Thoracic aorta (tissue), 2 donors: ENCODE measurements at places on chromosomes 2 and 18.

GRCh38 chr2:198146346-198146940, 342.1 kb downstream of the PLCL1 start:
- DNase-seq = no peak

DNA sequence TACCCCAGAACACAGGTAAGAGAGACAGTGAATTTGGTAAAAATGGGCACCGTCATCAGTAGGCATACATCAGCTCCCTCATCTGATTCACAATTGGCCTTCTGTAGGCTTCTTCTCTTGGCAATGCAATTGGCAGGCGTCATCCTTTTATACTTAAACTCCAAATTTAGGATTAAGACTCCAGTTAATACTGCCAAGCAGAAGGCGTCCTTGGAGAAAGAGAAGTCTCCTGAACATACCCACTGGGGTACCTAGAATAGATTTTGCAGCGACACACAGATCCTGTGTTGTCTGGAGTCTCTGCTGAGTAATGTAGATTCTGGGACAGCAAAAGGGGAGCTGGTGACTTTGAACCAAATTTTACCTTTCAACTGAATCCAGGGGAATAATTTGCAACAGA, 592 bp upstream of the METAP1D start:
- DNase-seq = no peak

GRCh38 chr18:59760212-59760611, 63.0 kb upstream of the CCBE1 start:
- no peak for DNase-seq

GRCh38 chr18:72544092-72544886, at the start of gene CBLN2:
Gene CBLN2, minus strand, starts transcription at chr18:72544342. Its CDS starts 2,182 bp downstream, at chr18:72542160.
- DNase-seq = no peak

- no peak for DNase-seq
Observed at GRCh38 chr2:121329786-121330185, 44.8 kb upstream of the TFCP2L1 start.

DNA sequence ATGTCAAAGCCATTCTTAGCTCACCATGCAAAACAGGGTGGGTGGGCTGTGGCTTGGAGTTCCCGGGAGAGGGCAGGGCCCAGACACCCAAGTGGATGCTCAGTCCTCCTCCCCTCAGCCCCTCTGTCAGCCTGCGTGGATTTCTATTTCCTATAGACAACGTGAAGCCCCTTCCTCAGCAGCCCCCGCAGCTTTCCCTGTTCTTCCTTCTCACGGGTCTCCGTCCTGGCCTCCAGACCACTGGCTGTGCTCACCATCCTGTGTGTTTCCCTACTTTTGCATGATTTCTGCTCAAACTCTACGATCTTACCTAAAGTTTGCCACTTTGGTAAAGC, 155.0 kb upstream of the PXDN start:
- no peak for DNase-seq

DNA sequence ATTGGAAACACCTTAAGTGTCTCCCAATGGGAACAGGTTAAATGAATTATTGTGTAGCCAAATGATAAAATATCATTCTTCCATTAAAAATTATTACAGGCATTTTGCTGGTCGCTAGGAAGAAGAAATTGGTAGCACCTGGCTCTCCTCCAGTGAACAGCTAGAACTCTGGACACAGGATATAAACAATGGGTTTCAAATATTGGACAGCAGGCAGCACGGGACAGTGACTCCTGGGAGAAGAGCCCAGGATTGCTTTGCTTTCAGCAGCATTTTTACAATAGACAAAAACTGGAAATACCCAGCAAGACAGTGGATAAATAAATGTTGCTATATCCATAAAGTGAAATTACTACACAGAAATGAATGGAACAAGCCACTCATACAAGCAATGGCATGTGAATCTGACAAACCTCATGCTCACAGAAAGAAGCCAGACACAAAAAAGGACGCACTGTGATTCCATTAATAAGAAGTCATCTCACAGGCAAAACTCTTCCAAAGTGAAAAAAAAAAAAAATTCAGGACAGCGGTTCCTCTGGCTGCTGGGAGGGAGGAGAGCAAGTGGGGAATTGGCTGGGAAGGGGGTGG, 50.5 kb downstream of the LAMA1 start:
- no peak for DNase-seq

GRCh38 chr2:121955872-121956271, 200.4 kb downstream of the TSN start:
- DNase-seq = no peak

- no peak for DNase-seq
Observed at GRCh38 chr2:208250388-208250787, 4.5 kb downstream of the IDH1 start.

DNA sequence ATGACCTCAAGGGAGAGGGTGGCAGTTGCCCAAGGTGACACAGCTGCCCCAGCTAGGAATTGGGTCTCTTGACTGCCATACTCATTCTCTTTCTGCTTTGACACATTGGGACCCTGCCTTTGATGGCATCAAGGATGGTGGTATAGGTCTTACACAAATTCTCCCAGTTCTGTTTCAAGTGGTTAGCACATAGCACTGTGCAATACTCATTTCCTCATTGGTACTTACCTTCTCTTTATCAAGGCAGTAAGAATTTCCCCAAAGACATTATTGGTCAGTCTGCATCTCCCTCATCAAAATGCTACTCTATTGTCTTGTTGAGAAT, 35.9 kb upstream of the CCDC93 start:
- no peak for DNase-seq

DNA sequence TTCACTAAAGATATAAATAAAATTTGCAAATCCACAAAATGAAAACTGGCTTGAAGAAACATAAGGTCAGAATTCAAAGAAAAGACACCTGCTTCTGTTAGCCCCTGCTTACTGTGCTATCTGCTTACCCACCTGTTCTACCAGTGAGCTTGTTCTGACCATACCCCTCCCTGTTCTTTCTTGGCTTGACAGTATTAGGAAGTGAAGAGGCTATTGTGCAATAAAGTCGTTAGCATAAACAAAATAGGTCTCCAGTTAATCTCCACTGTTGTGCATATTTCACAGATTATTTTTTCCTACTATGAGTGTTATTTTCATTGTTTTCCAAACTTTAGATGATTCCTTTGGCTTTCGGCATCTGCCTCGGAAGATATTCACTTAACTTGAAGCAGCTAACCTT, 322.1 kb downstream of the CCDC85A start:
- no peak for DNase-seq

DNA sequence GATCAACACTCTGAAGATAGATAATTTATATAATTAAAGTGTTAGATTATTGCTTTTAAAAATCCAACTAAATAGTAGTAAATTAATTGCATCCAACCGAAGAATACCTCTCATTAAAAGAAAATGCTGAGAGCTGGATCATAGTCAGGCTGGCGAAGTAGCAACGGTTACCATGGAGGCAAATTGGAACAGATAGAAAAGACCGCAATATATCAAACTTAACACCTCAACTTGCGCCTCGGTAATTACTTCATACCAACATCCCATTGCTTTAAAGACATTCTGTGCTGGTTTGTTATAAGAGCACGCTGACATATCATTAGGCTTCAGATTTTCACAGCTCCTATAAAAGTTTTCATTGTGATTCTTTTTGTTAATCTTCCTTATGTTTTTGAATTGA, 183.8 kb upstream of the ZC3H15 start:
- no peak for DNase-seq

GRCh38 chr2:228699400-228699799, 517.9 kb upstream of the SPHKAP start:
- DNase-seq = no peak

- no peak for DNase-seq
Observed at GRCh38 chr2:232937278-232937906, 67.3 kb downstream of the SNORC start.

- DNase-seq = no peak
Observed at GRCh38 chr2:224085246-224085645, 46.2 kb upstream of the SERPINE2 start.
